Tongue (tissue), 3 donors: ENCODE measurements at places on chromosomes 2 and 18. TPM values are rescaled to one million over a fixed set of nuclear protein-coding genes. Genes with fewer than 3 reads are reported as not detected.

GRCh38 chr2:220185766-220186305 lies 558.4 kb downstream of the SLC4A3 start:
- DNase-seq: no peak

DNA sequence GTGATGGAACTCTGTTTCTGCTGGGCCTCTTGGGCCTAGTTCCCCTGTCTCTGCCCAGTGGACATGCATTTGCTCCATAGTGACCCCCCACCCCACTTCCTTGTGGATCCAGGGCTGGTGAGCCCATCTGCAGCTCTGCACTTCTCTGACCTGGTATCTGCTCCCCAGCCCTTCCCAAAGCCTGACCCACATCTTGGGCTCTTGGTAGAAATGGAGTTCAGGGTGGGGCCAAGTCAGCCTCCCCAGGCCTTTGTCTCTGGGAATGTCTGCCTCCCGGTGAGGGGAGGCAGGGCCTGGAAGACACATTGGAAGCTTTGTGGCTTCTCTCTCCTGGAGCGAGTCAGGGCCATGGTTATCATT lies 6.3 kb upstream of the TRAF3IP1 start:
- DNase-seq: no peak

DNA sequence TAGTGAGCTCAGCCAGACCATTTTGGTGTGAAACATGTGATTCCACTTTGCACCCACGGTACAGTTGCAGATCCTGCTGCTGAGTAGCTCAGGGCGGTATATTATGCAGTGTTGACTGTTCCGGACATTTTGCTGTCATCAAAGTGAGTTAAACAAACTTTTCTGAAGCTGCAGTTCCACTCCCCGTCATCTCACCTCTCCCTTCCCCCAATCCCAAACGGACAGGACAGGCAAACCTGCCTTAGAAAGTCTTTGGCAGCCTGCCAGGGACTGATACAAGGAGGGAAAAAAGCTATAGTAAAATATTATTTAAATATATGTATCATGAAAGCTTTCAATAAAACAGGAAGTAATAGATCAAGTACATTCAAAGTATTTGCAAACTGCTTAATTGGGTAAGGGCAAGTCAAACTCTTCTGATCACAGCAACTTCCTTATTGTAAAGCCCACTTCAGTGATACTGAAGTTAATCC lies 35.5 kb upstream of the SP5 start:
- DNase-seq: peak; percentile 37

CRYGA gene
- total RNA-seq: not detected

DNA sequence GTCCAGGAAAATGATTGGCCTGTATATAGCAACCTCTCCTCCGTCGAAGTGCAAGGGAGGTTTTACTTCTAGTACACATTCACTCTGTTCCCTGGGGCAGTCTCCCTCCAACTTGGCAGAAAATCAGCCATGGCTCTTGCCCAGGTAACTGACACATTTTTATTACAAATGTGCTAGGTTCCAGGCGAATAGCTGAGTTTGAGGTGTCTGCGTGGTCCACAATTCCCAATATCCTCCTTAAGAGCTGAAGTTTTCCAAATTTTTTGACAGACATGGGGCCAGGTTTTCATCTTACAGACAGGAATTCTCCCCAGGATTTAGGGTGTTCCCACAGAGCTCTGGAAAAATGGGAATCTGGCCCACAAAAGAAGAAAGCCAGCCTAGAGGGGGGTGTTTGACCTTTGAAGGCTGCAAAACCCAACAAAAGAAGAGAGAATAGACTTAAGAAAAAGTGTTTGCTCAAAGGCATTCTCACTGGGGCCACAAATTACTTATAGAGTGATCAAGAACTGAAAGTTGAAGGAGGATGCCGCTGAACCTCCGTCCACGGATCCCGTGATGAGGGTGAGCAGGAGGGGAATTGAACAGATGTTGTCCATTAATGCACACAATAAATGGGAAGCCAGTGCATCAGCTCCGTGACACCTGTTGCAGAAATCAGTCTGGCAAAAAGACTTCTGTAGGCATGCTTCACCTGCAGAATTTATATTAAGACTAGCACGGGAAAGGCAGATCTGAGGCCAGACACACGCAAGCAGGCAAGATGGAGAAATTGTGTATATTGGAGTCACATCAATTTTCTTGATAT lies 242.3 kb upstream of the COPS8 start:
- DNase-seq: peak; percentile 86

DNA sequence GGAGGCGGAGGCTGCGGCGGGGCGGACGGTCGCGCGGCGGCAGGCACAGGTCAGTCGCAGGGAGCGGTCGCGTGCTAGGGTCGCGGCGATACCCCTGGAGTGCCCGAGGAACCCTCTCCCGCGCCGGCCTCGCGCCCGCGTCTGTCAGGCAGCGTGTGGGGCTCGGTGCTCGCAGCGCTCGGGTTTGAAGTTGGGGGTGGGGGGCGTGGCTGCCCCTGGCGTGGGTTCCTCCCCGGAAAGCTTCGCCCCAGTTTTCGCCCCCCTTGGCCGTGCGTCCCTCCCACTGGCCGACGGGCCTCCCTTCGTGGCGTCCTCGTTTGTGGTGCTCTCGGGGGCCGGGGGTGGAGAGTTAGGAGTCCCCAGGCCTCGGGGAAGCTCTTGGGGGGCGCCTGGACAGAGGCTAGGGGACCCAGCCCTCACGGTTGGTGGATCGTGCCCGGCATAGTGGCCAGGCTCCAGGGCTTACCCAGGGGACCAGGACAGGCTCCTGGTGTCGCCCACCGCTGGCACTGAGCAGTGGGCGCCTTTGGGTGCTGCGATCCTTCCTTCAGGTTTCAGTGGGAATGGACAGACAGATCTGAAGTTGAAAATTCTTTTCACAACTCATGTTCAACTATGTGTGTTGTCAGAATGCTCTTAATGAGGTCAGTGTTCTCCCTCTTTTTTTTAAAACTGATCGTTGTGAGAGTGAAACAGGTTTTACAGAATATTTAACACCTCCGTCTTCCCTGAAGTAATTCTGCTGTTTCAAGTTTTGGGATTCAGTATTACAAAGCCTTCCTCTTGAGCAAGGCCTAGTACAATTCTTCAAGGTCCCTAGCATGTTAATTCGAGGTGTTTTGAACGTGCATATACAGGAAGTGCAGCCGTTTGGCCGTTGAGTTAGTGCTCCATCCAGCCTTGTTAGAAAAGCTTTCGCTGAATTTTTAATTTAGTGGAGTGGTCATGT lies 604 bp downstream of the RALBP1 start:
- peak; percentile 71 for DNase-seq

VWA3B gene
- 0.10 TPM for total RNA-seq

DNA sequence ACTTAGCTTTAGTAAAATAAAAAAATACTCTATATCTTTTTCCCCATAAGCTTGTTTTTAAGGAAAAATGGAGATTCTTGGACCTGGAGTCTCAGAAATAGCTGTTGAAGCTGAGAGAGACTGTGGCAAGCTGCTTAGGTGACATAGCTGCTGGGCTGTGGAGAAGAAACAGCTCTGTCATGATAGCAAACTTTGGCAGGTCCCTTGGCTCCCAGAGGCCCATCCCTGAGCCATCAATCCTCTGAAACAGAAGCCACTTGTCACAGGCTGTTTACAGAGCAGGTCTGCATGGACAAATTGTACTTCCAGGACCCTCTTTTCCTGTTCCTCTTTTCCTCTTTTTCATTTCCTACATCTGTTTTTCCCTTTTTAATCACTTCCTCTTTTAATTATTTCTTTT lies 1370.1 kb upstream of the CRIM1 start:
- no peak for DNase-seq

CD28 gene
- total RNA-seq: 2.4 TPM

TMEM169 gene
- 1.4 TPM for total RNA-seq

SETBP1 gene
- total RNA-seq: 30.1 TPM

- no peak for DNase-seq
Measured at GRCh38 chr2:113863144-113863543, 26.7 kb upstream of the ACTR3 start.

DNA sequence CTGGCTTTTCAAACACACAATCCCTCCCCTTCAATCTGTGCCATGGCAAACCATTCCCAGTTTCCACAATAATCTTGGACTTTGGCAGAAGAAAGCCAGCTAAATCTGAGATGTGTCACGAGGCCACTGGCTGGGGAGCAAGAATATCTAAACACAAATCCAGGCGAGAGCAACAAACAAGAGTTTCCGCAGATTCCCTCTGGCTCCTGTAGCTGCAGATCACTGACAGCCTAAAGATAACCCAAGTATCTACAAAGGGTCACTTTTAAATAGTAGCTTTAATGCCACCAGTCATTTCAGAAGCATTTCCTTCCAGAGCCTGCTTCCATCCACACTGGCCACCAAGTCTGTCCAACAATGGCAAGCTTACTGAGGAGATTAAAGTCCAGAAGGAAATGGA lies 86.9 kb downstream of the ACVR1 start:
- no peak for DNase-seq

- no peak for DNase-seq
Measured at GRCh38 chr2:180322781-180323180, 315.7 kb upstream of the CWC22 start.

DNA sequence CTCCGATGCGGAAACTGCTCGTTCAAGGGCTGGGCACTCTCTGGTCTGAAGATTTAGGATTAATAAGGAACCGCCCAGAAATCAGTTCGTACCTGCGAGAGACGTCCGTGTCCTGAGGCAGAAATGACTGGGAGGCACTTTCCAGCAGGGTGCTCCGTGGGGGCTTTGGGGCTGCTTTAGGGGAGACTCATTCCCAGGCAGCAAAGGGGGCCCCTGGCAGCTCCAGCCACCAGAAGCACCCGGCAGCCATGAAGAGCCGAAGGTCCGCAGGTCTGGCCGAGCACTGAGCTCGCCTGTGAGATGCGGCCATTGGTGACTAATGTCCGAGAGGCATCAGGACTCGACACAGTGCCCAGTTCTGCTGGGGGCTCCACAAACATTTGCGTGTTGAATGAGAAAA lies 20.9 kb downstream of the KCNG2 start:
- no peak for DNase-seq

ADNP2 gene
- 13.8 TPM for total RNA-seq

DNA sequence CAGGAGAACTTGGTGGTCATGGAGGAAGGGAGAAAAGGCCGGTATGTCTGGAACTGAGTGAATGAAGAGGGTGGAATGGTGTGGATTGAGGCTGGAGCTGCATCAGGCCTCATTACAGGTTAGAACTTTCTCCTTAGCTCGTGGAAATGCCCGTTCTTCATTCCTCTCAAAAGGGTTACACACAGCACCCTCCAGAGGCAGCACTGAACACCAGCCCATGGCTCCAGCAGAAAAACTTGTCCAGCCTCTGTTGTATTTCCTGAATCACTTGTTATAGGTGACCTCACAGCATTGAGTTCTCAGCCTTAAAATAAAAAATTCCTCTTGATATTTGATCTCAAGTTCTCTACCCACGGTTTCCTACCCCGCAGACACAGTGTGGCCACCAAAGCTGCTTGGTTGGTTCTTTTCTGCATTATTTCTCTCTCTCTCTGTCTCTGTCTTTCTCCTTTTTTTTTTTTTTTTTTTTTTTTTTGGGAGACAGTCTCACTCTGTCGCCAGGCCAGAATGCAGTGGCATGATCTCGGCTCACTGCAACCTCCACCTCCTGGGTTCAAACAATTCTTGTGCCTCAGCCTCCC lies 89.6 kb downstream of the ITGB1BP1 start:
- peak; percentile 76 for DNase-seq

ATP6V1C2 gene
- total RNA-seq: 12.1 TPM

DNA sequence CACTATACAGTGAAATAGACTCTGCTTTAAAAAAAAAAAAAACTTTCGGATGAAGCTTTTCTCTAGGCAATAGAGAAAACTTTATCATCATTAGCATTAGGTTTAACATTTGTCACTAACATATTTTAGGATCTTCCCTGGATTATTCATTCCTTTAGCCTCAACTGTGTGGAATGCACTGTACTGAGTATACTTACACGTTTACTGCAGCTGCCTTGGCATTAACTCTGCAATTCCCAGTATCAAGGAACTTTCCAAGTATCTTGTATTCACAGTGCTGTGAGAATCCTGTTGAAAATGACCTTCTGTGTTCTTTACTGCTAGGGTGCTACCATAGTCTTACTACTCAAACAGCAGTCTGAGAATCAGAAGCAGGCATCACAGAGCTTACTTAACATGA lies 328.2 kb upstream of the COL3A1 start:
- peak; percentile 63 for DNase-seq

CRACDL gene
- 5.7 TPM for total RNA-seq

- DNase-seq: no peak
Measured at GRCh38 chr2:208491641-208492040, 85.0 kb downstream of the PTH2R start.

GRCh38 chr2:205461169-205461568 lies 221.1 kb upstream of the NRP2 start:
- DNase-seq: no peak
